Mesenteric fat pad (tissue), 1 donor: ENCODE measurements at places on chromosomes 11 and 22.

DNA sequence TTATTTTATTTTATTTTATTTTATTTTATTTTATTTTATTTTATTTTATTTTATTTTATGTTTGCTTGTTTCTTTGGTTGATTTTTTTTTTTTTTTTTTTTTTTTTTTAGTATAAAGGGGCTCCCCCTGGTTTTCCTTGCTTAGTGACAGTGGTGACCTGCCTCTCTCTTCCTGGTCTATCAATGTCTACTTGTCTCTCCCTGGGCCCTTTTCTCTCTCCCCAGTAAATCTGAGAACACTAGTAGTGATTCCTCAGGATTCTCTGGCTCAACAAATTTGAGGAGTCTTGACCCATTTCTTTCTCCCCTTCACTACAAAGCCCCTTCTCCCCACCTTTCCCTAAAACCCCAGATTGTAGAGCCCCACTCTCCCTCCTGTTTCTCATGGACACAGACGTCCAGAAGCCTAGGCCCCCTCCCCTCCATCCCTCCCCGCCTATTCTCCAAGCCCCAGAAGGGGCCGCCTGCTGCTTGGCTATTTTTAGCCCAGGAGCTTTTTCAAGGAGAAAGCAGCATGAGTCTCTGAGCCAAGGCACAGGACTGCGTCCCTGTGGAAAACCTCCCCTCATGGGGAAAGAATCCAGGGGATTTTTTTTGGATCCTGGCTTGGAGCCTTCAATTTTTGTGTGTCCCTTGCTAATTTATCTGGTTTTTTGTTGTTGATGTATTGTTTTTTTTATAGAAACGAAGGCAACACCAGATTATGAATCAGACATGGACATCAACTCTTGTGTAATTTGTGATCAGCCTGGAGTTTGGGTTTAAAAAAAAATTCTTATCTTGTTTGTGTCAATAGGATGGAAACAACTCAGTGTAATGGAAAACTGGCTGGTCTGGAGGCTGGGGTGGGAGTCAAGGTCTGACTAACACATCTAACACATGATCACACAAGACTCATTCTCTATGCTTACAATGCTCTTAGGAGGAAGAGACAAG lies 17.5 kb upstream of the ACCSL start:
- no peak for DNase-seq

DNA sequence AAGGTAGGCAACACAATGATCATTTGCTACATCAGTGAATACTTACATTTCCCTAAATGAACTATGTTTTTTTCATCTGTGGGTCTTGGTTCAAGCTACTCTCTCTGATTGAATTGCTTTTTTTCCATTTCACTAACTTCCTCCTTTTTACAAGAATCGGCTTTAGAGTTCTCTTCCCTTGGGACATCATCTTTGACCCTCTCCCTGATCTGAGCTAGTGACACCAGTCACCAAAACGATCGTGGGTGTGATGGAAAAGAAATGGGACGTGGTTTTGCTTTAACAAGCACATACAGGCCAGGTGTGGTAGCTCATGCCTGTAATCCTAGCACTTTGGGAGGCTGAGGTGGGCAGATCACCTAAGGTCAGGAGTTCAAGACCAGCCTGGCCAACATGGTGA lies 129.9 kb downstream of the WT1 start:
- no peak for DNase-seq

- no peak for DNase-seq
These were observed 272.5 kb downstream of the NTM start for GRCh38 chr11:131642756-131643531.

DNA sequence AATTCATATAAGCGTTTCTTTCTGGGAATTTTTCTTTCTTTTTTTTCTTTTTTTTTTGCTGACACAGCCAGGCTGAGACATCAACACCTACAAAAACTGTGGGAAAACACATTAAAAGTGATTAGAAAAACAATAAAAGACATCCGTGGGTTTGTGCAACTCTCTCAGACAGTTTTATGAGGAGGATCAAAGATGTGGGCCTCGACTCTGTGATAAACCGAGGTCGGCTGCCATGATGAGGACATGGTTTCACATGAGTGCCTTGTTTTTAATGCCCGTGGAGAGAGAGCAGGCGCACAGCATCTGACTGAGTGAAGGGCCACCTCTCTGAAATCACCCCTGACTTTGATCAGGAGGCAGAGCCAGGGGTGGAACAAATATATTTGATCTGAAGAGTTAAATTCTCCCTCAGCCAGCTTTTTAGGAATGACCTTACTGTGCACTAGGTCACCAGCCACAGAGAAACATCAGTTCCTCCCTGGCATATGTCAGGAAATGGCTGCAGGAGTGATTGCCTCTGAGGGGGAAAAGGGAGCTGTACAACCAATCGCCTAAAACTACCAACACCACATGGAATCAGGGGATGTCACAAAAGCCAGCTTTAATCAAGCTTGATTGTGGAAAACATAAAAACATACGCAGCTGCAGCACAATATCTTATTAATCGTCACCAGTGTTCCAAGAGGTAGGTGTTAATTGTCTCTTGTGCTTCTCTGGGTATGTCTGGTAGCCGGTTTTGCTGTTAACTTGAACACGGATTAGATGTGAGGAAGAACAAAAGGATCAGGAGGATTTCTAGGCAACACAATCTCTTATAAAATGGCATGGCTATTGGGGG lies 164.7 kb downstream of the MAML2 start:
- DNase-seq = no peak

GRCh38 chr22:40425082-40425481 lies 54.7 kb downstream of the SGSM3 start:
- no peak for DNase-seq

GRCh38 chr11:132728026-132728425 lies 804.3 kb downstream of the OPCML start:
- no peak for DNase-seq

DNA sequence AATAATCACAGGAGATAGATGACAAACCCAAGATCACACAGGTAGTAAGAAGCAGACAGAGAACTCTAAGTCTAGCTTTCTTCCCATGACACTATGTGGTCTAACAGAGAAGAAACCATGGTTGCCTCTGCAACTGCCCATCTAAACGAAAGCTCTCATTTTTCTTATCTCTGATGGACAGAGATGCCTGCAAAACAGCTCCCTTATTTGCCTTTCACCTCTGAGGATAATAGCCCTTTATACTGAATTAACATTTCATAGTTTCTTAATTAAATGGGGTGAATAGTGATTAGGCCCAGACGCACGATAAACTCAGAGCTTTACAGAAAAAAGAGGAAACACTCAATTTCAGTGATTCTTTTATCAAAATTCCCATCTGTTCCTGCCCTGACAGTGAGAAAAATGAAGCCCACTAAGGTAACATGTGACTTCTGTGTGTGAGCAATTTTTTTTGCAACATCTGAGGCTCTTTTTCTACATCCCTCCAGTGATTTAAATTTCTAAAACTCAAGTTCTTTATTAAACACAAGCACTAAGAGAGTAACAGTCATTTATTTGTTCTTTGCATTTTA lies 24.6 kb downstream of the OR2AG2 start:
- DNase-seq = no peak

DNA sequence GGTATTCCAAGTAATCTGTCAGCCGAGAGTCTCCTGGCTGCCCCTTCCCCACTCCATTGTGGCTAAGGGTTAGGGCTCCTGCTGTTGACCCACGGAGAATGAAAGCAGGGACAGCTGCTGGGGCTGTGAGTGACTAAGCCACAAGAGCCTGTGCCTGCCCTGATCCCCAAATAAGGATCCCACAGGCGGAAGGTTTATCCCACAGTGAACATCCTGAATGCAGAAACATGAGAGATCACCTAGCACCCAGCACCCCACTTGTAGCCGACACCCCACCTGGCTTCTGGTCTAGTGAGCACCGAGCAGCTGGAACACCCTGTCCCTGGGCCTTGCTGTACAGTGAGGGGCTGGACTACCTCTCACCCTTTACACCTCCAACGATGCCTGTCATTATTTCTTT lies 117.7 kb upstream of the LMO1 start:
- DNase-seq = no peak

DNA sequence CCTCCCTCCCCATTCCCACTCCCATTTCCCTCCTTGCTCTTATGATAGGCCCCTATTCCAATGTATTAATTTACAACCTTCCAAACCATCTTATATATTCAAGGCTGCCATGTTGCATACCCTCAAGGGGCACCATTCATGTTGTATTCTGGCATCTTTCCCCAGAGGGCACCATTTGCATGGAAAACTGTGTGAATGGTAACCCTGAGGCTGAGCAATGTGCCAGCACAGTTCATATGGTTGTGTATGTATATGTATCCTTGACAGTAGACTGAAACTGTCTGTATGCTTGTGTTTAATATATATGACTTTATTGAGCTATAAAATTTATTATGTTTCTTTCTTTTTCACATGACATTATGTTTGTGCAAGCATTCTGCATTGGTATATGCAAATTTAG lies 7.3 kb downstream of the RASSF10 start:
- DNase-seq = no peak

DNA sequence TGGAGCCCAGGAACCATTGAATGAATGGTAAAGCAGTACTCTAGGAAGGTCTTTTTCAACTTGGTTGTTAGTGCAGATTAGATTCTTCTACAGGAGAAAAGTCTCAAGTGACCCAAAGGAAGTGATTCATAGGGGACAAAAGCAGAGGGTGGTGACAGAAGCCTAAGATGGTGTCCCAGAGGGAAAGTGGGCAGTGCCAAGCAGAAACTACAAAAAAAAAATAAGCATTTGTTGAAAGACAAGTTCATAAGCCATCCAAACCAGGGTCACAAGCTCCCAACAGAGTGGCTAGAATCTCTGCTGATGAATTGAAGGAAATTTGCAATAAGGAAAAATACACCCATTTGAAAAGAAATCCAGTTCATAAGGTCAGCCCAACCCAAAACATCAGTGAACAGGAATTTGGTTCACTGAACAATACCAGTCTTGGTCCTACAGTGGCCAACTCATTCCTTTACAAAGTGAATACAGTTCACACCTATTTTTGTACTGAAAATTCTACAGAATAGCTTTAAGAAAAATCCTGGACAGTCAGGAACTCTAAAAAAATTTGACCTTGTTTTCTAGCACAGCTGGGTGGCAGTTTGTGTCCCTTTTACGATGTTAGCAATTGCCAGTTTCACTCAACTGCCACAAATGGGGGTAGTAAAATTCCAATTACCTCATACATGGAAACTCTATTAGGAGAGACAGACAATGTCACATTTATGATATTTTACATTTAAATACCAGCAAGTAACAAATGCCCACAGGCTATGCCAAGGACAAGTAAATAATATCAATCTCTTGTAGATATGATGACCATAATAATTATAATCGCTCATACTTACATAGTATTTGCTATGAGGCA lies 21.6 kb upstream of the NUP160 start:
- DNase-seq = no peak

DNA sequence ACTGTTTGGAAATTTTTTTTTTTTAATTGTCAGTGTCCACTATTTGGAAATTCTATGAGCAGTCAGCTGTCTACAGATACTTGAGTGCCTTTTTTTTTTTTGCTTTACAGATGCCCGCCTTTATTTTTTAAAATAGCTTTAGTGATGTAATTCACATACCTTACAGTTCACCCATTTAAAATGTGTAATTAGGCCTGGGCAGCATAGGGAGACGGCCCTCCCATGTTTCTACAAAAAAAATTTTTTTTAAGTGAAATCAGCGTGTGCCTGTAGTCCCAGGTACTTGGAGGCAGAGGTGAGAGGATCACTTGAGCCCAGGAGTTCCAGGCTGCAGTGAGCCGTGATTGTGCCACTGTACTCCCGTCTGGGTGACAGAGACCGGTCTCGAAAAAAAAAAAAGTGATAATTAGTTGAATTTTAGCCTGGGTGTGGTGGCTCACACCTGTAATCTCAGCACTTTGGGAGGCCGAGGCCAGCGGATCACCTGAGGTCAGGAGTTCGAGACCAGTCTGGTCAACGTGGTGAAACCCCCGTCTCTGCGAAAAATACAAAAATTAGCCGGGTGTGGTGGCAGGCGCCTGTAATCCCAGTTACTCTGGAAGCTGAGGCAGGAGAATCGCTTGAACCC lies 1.5 kb downstream of the ZNF143 start:
- no peak for DNase-seq

DNA sequence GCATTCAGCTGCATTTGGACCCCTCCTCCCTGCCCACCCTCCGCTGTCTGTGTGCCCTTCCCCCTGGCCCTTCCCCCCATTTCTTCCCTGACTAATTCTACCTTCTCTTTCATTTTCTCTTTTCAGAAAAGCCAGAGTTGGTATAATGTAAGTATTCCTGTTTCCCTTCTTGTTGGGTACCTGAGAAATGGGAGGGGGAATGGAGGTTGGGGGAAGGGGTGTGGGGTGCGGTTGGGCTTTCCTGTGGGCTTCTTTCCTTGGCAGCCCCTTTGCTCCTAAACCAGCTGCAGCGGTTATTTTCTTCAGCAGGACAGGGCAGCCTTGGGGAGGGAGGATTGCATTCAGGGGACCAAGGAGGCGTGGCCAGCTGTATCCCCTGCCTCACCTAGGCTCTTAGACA lies 70.2 kb downstream of the SCN3B start:
- no peak for DNase-seq

DNA sequence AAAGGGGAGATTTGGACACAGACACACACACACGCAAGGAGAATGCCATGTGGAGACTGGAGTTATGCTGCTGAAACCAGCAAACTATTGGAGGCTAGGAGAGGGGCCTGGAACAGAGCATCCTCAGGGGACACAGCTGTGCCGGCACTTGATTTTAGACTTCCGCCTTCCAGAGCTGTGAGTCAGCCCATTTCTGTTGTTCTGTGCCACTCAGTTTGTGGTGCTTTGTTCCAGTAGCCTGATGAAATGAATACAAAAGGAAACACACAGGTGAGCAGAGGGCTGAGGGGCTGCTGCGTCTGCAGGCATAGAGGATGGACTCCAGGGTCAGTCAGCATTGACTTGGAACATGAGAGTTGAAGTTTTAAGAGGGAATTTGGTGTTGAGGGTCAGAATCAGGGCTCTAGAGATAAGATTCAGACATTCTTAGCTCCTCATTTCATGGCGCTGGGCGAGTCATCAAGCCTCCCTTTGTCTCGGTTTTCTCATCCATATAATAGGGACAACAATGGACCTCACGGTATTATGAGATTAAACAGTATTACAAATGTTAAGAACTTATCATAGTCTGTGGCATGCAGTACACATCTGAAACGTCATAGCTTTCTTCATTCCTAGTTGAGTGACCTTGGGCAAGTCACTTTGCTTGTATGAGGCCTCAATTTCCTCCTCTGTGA lies 191.0 kb downstream of the MIAT start:
- DNase-seq = no peak

DNA sequence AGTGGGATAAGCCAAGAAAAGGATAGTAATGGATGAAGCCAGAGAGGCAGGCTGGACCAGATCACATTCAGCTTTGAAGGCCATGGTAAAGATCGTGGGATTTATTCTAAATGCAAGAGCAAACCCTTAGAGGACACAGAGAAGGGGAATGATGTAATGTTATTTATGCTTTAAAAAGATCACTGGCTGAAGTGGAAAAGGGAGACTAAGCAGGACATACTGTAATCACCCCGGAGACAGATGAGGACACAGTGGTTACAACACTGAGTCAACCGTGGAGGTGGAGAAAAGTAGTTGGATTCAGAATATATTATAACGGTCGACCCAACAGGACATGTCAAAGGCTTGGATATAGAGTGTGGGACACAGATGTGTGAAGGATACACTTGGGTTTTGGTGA lies 38.5 kb downstream of the CDON start:
- no peak for DNase-seq
